ENCODE measurements at places on chromosomes 13 and 19.

- H3K36me3 ChIP-seq: no peaks in the 10 kb centered on the region
- no peak overlapping the region for H3K4me3 ChIP-seq
- no peaks in the 10 kb centered on the region for H3K27me3 ChIP-seq
Observed at GRCh38 chr13:111344471-111345191, 24.2 kb downstream of the TEX29 start.

GRCh38 chr13:19726611-19727010 lies 56.1 kb downstream of the PSPC1 start:
- H3K27me3 ChIP-seq: no peaks in the 10 kb centered on the region
- H3K4me1 ChIP-seq: no peaks in the 10 kb centered on the region
- DNase-seq: no peak
- H3K36me3 ChIP-seq: peaks cover 33% of the 10 kb centered on the region

DNA sequence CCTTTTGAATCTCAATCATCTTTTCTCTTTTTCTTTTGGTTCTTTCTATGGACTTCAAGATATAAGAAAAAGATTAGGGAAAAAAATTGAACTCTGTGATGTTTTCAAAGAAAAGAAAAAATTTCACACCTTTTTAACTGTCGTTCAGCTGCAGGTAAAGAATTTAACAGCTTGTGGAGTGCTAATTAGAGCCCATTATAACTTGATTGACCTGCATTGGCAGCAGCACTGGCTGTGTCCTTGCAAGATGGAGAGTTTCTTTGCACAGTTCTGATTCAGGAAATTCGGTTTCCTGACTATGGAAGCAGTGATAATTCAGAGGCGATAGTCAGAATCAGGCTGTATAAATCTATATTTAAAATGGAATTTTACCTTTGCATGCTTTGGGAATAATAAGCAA lies 183.2 kb upstream of the DACH1 start:
- H3K4me3 ChIP-seq: no peak overlapping the region
- H3K27me3 ChIP-seq: no peaks in the 10 kb centered on the region
- H3K4me1 ChIP-seq: no peaks in the 10 kb centered on the region
- DNase-seq: no peak
- no peak overlapping the region for H3K27ac ChIP-seq
- H3K36me3 ChIP-seq: no peaks in the 10 kb centered on the region

DNA sequence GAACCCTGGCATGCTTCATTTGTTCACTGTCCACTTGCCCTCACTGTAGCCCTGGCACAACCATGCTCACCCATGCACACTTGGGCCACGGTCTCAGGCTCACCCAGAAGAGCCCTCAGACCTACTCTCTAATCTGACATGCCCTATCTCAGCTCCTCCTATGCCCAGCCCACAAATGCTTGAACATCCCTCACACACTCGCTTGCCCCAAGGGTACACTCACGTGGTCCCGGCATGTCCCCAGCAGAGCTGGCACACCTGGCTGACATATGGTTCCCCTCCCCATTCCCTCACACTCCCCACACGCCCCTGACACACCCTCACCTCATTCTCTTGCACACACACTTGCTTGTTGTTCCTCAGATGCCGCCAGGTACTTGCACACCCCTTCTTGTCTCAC lies 55.7 kb downstream of the MAP4K1 start:
- H3K27me3 ChIP-seq: peaks cover 43% of the 10 kb centered on the region
- DNase-seq: no peak
- no peak overlapping the region for H3K4me3 ChIP-seq
- H3K4me1 ChIP-seq: peaks cover 6% of the 10 kb centered on the region
- H3K36me3 ChIP-seq: no peaks in the 10 kb centered on the region

DNA sequence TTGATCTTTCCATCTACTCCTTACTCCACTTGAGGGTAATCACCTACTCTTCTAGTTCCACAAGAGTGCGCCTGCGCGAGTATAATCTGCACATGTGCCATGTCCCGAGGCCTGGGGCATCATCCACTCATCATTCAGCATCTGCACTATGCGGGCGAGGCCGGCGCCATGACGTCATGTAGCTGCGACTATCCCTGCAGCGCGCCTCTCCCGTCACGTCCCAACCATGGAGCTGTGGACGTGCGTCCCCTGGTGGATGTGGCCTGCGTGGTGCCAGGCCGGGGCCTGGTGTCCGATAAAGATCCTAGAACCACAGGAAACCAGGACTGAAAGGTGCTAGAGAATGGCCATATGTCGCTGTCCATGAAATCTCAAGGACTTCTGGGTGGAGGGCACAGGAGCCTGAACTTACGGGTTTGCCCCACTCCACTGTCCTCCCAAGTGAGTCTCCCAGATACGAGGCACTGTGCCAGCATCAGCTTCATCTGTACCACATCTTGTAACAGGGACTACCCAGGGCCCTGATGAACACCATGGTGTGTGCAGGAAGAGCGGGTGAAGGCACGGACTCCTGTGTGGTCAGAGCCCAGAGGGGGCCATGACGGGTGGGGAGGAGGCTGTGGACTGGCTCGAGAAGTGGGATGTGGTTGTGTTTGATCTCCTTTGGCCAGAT lies 2.7 kb upstream of the KLK2 start:
- no peak overlapping the region for H3K27ac ChIP-seq
- no peak for DNase-seq
- H3K27me3 ChIP-seq: no peaks in the 10 kb centered on the region
- H3K4me1 ChIP-seq: no peaks in the 10 kb centered on the region
- H3K4me3 ChIP-seq: no peak overlapping the region
- H3K36me3 ChIP-seq: no peaks in the 10 kb centered on the region

GRCh38 chr19:6239871-6240676 lies 39.7 kb downstream of the MLLT1 start:
- peaks cover 21% of the 10 kb centered on the region for H3K36me3 ChIP-seq
- no peaks in the 10 kb centered on the region for H3K27me3 ChIP-seq
- no peak for DNase-seq
- H3K27ac ChIP-seq: peak overlapping the region; percentile 6

DNA sequence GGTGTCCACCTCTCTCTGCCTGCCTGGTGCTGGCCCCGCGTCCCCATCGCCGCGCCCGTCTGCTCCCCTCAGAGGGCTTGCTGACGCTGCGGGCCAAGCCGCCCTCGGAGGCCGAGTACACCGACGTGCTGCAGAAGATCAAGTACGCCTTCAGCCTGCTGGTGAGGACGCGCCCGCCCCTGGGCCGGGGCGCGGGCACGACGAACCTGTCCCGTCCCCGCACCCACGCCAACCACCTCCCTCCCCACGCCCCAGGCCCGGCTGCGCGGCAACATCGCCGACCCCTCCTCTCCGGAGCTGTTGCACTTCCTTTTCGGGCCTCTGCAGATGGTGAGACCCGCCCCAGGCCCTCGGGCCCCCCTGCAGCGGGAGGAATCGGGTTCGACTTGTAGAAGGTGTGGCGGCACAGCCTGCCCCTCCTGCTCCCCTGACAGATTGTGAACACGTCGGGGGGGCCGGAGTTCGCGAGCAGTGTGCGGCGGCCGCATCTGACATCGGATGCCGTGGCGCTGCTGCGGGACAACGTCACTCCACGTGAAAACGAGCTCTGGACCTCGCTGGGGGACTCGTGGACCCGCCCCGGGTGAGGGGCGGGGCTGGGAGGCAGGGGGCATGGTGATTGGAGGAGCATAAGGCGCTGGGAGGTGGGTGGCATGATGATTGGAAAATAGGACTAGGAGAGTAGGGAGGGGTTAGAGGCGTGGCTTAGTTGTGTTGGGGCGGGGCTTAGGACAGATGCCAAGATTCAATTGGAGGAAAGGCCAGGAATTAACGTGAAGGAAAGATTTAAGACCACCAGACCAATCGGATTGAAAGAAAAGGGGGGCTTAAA lies 6.6 kb downstream of the EPS8L1 start:
- H3K4me1 ChIP-seq: peaks cover 9% of the 10 kb centered on the region
- no peak overlapping the region for H3K4me3 ChIP-seq
- no peaks in the 10 kb centered on the region for H3K27me3 ChIP-seq
- peaks cover 67% of the 10 kb centered on the region for H3K36me3 ChIP-seq
- H3K27ac ChIP-seq: peak overlapping the region; percentile 55

GRCh38 chr13:97851269-97851668 lies 102.2 kb upstream of the IPO5 start:
- peaks cover 10% of the 10 kb centered on the region for H3K4me1 ChIP-seq
- no peak overlapping the region for H3K27ac ChIP-seq
- no peak overlapping the region for H3K4me3 ChIP-seq
- peaks cover 23% of the 10 kb centered on the region for H3K27me3 ChIP-seq
- no peaks in the 10 kb centered on the region for H3K36me3 ChIP-seq

GRCh38 chr19:345320-345879 lies 804 bp upstream of the MIER2 start:
- peaks cover 32% of the 10 kb centered on the region for H3K36me3 ChIP-seq
- H3K4me1 ChIP-seq: peaks cover 31% of the 10 kb centered on the region
- H3K27ac ChIP-seq: no peak overlapping the region
- no peaks in the 10 kb centered on the region for H3K27me3 ChIP-seq
- H3K4me3 ChIP-seq: peak overlapping the region; percentile 55
- DNase-seq: no peak

Measured in Calu3 (cell line).